Stomach (tissue), 19 donors: ENCODE measurements at places on chromosomes 7 and 10. TPM values are rescaled to one million over a fixed set of nuclear protein-coding genes. Genes with fewer than 3 reads are reported as not detected.

- H3K27me3 ChIP-seq = no peaks in the 10 kb centered on the region
- H3K36me3 ChIP-seq = peaks cover 48% of the 10 kb centered on the region
- H3K4me1 ChIP-seq = no peaks in the 10 kb centered on the region
- H3K4me3 ChIP-seq = no peak overlapping the region
- DNase-seq = no peak
- H3K27ac ChIP-seq = no peak overlapping the region
Measured at GRCh38 chr10:472241-472910, 217.1 kb downstream of the DIP2C start.

DNA sequence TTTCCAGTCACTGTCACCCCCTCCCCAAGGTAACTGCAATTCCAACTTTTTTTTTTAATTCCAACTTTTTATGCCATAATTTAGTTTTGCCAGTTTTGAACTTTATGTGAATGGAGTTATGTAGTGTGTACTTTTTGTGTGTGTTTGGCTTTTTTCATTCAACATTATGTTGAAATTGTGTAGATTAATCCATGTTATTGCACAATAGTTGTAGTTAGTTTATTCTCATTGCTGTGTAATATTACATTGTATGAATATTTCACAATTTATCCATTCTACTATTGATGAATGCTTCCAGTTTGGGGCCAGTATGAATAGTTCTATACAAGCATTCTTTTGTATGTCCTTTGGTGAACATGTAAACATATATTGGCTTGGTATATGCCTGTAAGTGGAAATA, 32.5 kb downstream of the MXI1 start:
- H3K27me3 ChIP-seq = no peaks in the 10 kb centered on the region
- no peak for DNase-seq
- no peaks in the 10 kb centered on the region for H3K36me3 ChIP-seq
- no peak overlapping the region for H3K27ac ChIP-seq
- peaks cover 8% of the 10 kb centered on the region for H3K4me1 ChIP-seq

DNA sequence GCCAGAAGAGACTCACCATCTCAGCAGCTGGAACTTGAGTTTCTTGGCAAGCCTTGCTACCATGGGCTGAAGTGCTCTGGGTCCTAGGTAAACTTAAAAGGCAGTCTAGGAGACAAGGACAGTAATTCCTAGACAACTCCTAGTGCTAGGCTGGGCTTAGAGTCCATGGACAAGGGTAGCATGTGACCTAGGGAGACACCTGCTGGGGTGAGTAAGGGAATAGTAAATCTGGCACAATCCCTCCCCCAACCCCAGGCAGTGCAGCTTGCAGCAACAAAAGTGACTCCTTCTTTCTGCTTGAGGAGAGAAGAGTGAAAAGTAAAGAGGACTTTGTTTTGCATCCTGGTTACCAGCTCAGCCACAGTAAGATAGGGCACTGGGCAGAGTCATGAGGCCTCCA, 316.5 kb upstream of the IMMP2L start:
- no peaks in the 10 kb centered on the region for H3K27me3 ChIP-seq
- no peak for DNase-seq
- no peak overlapping the region for H3K4me3 ChIP-seq
- peaks cover 4% of the 10 kb centered on the region for H3K4me1 ChIP-seq
- H3K36me3 ChIP-seq = no peaks in the 10 kb centered on the region

- no peak overlapping the region for H3K4me3 ChIP-seq
- peaks cover 5% of the 10 kb centered on the region for H3K36me3 ChIP-seq
- no peak overlapping the region for H3K27ac ChIP-seq
- H3K27me3 ChIP-seq = no peaks in the 10 kb centered on the region
- H3K4me1 ChIP-seq = peaks cover 58% of the 10 kb centered on the region
Measured at GRCh38 chr7:30896783-30897637, 14.6 kb upstream of the AQP1 start.

GRCh38 chr7:100667331-100668068, 6.0 kb upstream of the GNB2 start:
- H3K27ac ChIP-seq = no peak overlapping the region
- DNase-seq = no peak
- no peaks in the 10 kb centered on the region for H3K36me3 ChIP-seq
- no peaks in the 10 kb centered on the region for H3K27me3 ChIP-seq
- H3K4me1 ChIP-seq = peaks cover under 1% of the 10 kb centered on the region

DNA sequence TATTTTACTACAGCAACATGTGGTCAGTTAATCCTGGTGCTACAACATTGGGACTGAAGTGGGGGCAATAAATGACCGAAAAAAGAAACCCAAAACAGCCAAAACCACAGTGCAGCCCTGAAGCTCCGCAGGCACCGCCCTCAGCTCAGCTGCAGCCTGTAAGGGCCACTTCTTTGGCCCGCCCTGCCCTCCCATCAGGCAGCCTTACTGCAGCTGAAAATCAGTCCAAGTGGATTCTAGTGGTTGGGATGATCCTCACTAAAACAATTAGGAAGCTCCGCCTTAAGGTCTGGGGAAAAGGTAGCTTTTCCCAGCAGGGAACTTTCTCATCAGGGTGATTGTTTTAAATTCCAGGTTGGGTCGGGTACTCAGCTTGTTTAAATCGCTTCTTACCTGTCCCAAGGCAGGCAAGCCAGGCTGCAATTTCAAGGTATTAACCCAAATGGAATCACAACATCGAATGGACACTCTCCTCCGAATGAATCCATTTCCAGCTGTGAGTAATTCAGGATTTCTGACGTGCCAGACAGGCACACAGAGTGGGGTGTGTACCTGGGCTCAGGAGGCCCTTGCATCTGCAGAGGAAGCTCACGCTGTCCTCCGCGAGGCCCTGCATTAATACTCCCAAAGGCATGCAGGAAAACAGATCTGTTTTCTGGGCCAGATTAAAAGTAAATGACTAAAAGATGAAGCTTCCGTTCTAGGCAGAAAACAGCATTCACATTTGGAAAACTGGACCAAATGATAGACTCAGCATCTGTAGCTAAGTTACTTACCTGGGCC, 104.3 kb downstream of the CREB5 start:
- no peak for DNase-seq
- no peak overlapping the region for H3K4me3 ChIP-seq
- H3K36me3 ChIP-seq = no peaks in the 10 kb centered on the region
- H3K27me3 ChIP-seq = no peaks in the 10 kb centered on the region
- no peaks in the 10 kb centered on the region for H3K4me1 ChIP-seq

- no peak overlapping the region for H3K4me3 ChIP-seq
- no peak for DNase-seq
- no peak overlapping the region for H3K27ac ChIP-seq
- no peaks in the 10 kb centered on the region for H3K36me3 ChIP-seq
- no peaks in the 10 kb centered on the region for H3K27me3 ChIP-seq
- H3K4me1 ChIP-seq = no peaks in the 10 kb centered on the region
Measured at GRCh38 chr7:134089446-134089845, 37.7 kb upstream of the LRGUK start.

VKORC1L1 gene
- 4.1 TPM for total RNA-seq

ACTL6B gene
- total RNA-seq = not detected

CLEC2L gene
- not detected for total RNA-seq

SLC26A4 gene
- 4.2 TPM for total RNA-seq

OPN4 gene
- total RNA-seq = not detected
